SHP77 (cell line): ENCODE measurements at places on chromosomes 6 and 20.
A peak's percentile ranks its signal among the peaks of the same experiment; 100 is the strongest.

DNA sequence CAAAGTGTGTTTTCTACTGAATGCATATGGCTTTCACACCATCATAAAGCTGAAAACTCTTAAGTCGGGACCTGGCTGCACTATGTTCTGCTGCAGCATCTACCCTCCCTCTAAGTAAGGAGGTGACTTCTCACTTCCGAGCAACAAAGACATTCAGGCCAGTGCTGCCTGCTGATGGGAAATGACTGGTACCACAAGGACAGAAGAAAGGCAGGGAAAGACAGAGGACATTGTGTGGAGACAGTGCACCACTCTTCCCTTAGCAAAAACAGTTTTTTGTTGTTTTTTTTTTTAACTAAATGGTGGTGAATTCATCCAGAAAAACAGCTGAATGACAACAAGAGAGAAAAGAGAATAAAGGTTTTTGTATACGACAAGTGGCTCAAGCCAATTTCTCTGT lies 81.5 kb downstream of the MAP7 start:
- DNase-seq, result no peak

- DNase-seq, result no peak
Observed at GRCh38 chr20:31856516-31856915, 11.1 kb upstream of the FOXS1 start.

DNA sequence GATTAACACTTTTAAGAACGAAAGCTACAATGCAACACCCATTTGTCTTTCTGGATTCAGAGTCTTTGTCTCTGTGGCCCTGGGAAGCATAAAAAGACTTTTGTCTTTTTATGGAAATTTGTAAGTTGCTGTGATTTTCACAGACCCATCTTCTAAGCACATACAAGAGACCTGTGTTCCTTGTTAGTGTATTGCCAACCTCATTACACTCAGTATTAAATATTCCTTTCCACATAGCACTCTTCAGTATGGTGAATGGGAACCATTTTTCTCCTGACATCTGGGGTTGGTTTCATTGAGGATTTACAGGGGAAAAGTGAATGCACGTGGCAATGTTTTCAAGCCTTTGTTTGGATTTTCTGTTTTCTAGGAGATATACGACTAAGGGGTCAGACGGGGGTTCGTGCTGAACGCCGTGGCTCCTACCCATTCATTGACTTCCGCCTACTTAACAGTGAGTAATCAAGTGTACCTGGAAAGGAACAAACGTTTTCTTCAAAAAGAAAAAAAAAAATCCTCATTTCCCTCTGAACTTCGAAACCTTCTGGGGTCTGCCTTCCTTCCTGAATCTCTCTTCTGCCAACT lies 141.7 kb downstream of the MTFR2 start:
- no peak for DNase-seq

- DNase-seq, result no peak
Observed at GRCh38 chr20:37903317-37904007, 535 bp downstream of the VSTM2L start.

DNA sequence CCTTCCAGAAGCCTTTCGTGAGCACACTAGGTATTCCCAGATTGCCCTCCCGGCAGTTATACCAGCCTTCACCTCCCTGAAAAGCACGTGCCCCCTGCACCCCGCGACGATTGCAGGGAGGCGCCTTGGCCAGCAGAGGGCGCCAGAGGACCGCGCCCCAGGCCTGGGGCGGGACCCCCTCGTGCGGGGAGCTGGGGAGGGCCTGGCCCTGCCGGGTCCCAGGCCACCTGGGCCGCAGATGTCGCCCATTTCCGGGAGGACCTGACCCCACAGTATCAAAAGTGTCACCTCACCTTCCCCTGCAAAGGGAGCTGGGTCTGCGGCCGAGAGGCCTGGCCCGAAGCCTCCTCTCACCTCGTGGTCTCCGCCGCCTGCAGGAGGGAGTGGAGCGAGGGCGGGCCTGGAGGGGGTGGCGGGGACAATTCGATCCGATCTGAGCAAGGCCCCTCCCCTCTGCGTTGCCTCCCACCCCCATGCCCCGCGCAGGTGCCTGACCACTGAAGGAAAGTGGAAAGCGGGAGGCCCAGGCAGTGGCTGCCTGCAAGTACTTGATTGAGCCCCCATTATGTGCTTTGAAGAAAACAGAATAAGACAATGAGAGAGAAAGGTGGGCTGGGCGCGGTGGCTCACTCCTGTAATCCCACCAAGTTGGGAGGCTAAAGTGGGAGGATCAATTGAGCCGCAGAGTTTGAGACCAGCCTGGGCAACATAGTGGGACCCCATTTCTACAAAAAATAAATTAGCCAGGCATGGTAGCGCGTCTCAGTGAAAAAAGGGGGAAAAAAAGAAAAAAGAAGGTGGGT lies 3.5 kb upstream of the SNAI1 start:
- DNase-seq, result peak; percentile 50

DNA sequence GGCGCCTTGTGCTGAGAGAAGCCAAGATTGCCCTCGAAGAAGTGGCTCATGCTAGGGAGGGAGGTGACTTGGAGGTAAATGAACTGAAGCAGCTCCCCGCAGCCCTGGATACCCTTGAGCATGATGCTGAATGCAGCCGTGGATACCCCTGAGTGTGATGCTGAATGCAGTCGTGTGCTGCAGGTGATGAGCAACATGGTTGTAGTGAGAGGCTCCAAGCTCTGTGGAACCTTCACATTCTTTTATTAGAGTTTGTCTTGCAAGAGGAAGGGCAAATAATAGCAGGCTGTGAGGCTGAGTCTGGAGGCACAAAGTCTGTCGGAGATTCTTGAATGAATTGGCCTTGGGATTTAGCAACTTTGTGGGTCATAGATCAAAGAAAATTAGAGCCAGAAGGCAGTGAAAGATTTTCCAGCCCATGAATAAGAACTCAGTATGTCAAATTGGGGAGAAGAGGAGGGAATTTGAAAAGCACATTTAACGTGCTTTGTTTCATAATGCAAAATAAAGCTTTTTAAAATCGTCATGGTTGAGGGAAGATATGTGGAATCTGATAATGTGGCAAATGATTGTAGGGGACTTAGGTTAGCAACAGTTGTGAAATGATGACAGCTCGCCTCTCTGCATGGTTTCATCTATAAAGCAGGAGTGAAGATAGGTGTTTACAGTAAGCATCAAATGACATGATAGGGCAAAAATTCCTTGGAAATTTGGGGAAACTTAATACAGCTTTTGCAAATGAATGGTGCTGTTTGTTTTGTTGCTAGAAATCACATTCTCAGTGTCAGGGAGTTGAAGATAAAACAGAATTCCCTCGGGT lies 120.1 kb upstream of the TIAM2 start:
- DNase-seq, result no peak

- DNase-seq, result no peak
Observed at GRCh38 chr6:149368065-149368464, 32.0 kb upstream of the SUMO4 start.

GRCh38 chr6:158620963-158621693 lies 23.4 kb downstream of the DYNLT1 start:
- DNase-seq, result no peak

- DNase-seq, result no peak
Observed at GRCh38 chr6:131053546-131054240, 9.4 kb downstream of the EPB41L2 start.

DNA sequence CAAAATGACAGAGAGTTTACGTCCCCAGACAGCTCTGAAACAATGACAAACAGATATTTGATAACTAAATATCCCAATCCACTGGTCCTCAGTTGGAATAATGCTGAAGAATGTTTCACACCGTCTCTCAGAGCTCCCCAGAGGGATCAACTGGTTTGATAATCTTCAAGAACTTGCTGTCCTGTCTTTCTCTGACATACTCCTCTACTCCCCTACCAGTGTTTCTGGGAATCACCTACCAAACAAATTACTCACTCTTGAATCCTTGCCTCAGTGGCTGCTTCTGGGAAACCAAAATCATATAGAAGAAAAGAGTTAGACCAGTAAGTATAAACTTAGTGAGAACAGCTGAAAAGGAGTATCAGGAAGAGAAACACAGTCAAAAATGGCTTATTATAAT lies 469.7 kb upstream of the JAG1 start:
- DNase-seq, result no peak

GRCh38 chr6:74764486-74764885 lies 441.4 kb downstream of the COL12A1 start:
- DNase-seq, result no peak

- no peak for DNase-seq
Observed at GRCh38 chr6:30887901-30888815, 3.8 kb downstream of the DDR1 start.

DNA sequence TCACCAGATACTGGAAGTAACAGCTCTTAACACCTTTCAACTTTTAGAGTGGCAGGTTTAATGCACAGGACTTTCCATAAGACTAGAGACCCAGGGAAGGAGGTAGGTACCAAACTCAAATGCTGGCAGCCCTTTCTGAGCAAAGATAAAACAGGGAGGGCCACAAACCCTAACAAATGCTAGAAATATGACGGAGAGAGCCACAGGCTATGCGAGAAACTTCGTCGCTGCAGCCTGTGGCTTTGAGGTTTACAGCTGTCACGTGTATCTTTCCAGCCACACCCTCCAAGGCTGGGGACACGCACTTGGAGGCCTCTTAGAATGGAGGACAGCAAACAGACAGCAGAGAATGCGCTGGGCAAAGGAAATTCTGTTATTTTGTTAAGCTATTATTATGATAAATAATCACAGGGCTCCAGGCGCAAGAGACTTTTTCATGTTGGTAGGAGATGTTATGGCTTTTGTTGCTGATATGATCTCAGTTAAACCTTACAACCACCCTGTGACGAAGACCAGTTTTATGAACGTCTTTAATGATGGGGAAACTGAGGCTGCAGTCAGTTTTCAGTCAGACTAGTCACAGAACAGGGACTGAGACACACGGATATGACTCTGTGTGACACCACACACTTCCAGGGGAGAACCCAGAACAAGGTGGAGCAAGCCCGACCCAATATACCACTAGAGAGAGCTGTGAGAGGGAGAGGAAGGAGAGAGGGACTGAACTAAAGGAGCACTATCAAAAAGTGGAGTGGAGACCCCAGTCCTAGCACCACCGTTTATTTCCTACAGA lies 2.0 kb downstream of the TRAM2 start:
- DNase-seq, result no peak

GRCh38 chr6:30885481-30885998 lies 1.2 kb downstream of the DDR1 start:
- DNase-seq, result no peak

GRCh38 chr6:5679691-5680090 lies 327.0 kb downstream of the NRN1 start:
- DNase-seq, result no peak

DNA sequence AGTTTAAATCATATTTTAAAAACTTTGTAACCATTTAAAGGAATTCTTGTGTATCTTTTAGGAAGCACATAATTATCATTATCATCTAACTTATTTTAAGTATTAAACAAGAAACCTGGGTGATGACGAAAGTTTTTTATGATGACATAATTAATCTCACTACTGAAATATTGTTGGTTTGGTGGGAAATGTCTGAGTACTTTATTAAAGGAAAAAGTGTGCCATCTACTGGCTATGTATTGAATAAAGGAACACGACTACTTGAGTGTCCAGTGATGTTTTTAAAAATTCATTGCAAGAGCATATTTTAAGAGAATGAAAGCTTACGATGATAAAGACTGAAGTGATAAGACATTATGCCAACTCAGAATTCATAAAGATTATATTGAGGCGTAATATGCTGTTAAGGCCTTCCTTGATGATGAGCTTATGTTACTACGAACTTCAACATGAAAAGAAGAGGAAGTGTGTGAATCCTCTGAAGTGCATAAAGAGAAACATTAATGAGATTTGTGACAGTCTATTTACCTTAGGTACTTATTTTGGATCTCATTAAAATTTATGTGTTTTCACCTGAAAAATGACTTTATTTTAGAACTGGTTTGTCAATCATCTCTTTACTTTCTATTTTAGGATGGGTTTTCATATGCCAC lies 12.0 kb upstream of the TRMT11 start:
- DNase-seq, result peak; percentile 49

DNA sequence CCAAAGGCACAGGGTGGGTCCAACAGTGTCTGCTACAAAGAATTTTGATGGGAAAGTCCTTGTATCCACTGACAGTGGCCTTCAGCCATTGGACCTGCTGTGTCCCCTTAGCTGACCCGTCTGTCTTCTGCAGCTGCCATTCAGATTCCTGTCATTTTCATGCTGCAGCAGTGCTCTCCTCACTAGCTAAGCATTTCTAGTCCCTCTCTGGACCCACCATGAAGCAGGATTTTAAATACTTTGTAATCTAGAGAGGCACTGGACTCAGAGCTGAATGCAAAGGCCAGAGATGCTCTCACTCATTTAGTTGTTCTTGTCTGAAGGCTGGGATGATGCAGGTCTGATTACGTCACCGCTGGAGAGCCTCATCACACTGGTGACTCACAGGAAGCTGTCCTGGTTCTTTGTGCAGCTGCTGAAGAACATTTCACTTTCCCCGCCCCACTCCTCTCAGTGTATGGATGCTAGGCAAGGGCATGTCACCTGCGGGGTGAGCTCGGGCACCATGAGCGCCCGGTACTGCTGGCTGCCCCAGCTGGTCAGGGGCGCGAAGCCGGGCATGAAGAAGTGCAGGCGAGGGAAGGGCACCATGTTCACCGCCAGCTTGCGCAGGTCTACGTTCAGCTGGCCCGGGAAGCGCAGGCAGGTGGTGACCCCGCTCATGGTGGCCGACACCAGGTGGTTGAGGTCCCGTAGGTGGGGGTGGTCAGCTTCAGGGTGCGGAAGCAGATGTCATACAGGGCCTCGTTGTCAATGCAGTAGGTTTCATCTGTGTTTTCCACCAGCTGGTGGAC lies 19.4 kb upstream of the TUBB2A start:
- peak; percentile 94 for DNase-seq

- DNase-seq, result peak; percentile 73
Observed at GRCh38 chr6:88780714-88781389, 182.6 kb downstream of the RNGTT start.

- no peak for DNase-seq
Observed at GRCh38 chr20:57582432-57583288, 21.8 kb downstream of the PCK1 start.

DNA sequence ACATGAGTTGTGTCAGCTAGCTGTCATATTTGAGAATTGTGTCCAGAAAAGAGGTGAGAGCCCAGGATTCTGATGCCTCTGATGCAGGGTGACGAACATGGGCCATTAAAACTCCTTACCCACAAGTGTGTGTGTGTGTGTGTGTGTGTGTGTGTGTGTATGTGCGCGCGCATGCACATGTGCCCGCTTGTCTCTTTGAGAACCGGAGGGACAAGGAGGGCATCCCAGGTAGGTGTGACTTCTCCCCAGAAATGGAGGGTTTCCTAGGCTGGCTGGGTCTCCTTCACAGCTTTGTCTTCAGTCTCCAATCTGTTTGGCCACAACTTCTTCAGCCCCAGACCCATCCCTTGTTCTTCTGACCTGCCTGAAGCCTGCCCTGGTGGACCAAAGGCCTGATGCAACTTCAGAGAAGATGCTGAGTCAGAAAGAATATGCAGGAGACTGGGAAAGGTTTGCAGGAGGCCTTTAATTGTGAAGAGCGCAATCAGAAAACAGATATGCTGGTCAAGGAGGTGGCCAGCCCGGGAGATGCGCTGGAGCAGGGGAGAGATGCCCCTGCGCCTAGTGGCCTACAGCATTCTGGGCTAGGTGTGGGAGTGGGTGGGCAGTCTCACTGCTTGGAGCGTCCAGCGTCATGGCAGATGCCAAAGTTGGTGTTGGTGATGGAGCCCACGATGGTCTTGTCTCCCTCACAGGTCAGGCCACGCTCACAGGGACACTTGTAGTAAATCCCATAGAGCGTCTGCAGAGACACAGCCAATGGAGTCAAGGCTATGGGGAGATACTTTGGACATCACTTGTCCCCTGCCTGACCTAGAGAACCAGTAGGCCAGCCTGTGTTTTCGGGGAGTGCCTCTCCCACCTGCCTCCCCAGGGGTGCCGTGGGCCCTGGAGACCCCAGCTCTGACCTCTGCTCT lies 2.3 kb downstream of the CLPS start:
- no peak for DNase-seq
